Midbrain (tissue), 1 donor: ENCODE measurements at places on chromosomes 4 and X.

DNA sequence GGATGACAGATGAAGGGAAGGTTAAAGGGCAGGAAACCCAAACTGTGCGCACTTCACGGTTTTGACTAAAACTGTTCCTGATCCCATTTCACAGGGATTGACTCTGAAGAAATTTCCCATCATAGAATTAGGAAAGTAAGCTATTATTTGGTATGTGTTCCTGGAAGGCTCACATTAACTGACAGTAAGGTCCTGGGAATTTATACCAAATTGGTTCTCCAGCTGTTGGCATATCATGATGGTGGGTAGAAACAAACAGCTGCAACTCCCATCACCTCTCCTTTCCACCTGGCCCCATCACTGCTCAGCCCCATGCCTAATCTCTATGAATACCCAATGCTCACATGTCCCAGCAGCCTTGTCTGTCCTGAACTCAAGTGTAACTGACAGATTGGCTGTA is 121.2 kb downstream of the GPC3 start:
- DNase-seq = no peak

GRCh38 chr4:106914223-106914622 is 121.9 kb downstream of the DKK2 start:
- DNase-seq = no peak

DNA sequence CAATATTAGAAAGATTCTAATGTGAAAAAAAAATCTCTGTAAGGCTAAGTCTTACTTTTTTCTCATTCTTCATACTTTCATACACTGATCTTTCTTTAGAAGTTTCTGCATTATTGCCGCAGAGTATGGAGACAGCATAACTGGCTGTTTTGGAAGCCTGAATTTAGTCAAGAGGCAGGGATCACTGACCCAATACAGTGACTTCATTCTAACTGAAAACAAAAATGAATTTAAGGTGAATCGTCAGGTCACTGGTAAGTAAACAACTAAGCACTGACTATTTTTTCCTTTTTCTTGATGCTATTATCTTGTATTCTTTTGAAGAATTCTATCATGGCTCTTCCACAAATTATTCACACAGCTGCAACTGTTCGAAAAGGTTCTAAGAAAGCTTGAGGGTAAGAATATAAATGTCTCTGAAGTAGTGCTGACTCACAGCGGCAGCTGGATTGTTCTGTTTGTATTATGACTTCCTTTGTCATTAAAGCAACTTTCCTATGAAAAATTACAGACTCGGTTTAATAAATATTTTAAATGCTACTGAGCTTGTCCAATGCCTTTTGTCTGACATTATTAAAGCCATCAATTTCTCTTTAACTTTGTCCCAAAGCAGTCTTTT is 609.3 kb downstream of the FSTL5 start:
- DNase-seq = no peak

DNA sequence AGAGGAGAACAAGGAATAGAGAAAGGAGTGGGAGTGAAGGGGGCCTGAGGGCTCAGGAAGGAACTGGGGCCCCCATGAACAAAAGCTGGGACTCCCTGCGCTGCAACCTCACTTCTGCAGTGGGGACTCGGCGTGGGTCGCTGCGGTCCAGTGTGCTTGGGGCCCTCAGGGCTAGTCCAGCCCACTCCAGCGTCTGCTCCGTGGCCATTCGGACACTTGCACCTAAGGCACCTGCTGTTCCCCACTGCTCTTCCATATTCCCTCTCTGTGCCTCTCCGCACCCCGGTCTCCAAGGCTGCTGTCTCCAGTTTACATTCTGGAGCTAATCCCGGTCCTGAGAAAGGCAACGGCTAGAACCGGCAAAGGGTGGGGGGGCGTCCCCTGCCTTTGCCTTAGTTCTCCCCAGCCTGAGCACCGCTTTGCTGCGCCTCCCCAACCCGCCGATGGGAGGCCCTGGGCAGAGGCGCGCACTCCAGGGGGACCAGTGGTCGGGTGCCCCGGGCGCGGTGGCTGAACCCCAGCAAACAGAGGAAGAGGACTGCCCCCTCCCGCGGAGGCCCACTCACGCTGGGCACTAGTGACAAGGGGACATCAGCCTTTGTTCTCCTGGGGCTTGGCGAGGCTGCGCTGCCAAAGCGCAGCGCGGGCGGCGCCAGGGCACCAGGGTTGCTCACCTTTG is 327.7 kb upstream of the F9 start:
- no peak for DNase-seq

DNA sequence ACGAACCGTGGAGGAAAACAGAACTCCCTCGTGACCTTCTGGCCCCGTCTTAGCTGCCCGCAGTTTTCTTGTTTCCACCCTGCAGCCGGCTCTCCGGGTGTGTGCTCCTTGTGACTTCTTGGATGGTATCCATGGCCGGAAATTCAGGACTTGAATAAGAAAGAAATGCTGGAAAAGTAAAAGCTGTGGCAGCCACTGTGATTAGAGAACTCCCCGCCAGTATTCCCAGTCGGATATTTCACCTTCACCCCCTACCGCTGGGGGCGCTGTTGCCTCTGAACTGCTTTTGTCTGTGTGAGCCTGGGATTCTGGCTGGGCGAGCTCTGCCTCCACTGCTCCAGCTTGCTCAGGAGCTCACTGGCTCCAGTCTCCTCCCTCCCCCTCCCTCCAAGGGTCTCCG is 41.5 kb upstream of the CYP4V2 start:
- DNase-seq = peak; percentile 12

GRCh38 chr4:91256043-91256442 is 1047.7 kb upstream of the GRID2 start:
- no peak for DNase-seq

DNA sequence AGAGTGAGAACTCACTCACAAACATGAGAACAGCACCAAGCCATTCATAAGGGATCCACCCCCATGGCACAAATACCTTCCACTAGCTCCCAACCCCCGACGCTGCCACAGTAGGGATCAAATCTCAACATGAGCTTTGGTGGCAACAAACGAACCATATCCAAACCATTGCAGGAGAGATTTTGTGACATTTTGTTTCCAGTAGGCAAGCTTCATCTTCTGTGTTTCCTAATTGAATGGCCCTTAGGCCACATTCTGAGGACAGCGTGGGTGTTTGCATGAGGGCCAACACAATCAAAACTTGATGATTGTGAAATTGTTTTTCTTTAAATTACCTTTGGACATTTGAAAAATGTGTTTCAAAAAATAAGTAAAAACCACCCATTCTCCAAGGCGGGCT is 102.6 kb upstream of the LNX1 start:
- DNase-seq = no peak

DNA sequence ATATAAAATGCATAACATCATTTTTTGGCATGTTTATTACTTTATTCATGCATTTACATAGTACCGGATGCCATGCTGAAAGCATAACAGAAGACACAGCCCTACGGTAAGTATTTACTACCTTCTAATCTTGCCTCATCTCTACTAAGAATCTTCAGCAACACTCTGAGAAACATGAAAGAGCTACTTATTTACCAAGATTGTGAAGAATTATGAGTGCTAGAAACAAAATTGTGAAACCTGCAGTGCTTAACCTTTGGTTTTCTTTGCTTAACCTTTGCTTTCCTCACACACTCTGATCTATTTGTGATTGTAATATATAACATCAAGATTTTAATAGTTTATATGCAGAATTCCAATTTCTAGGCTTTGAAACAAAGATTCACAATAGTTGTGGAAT is 7.4 kb downstream of the ANTXR2 start:
- DNase-seq = no peak

DNA sequence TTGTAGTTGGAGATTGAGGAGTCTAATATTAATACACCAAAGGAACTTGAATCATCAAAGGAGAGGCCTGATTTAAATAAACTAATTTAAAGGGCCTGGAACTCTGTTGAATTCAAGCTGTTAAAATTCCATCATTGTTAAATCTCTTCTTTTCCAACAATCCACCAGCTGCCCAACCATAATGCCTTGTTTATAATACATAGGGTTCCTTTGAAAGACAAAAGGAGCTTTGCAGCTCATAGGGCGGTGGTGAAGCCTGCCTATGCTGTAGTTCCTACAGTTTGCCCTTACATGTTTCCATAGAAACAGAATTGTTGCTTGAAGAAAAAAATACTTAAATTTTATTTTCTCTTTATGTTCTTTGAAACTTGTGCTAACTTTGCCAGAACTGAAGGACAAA is 102.8 kb downstream of the GLUD2 start:
- no peak for DNase-seq

- peak; percentile 26 for DNase-seq
These were observed 43.7 kb upstream of the TMSB15B start for GRCh38 chrX:103918571-103919269.

GRCh38 chr4:169333265-169333664 is 62.5 kb upstream of the SH3RF1 start:
- DNase-seq = no peak

DNA sequence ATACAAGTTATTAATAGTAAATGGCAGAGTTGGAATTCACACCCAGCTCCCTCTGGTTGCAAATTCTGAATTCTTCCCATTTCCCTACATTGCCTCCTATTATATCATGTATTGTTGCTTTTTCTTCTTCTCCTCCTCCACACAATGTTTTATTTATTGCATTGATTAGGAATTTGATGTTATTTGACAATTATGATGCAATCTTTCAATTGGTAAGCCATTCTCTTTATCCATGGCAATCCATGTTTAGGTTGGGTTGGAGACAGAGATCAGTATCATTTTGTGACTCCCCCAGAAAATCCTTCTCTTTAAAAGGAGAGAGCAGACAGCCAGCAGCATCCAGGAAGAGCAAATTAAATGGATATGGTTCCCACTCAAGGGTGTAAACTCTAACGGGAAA is 30.5 kb downstream of the TTC29 start:
- no peak for DNase-seq

DNA sequence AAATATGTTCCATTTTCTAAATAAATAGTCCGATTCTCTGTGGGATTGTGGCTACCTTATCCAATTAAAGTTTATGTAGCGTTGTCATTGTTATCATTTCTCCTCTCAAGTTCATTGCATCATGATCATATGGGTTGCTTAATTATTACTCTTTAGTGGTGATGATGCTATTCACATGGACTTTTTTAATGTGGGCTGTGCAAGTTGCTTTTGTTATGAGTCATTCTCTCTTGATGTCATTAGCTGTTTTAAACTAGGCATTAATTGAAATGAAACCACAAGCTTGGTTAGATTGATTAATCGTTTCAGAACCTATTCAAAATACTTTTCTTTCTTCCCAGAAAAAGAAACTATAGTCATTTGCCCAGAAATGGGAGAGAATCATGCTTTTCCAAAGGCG is 38.2 kb downstream of the NHS start:
- DNase-seq = no peak

- DNase-seq = no peak
These were observed 39.0 kb downstream of the TBC1D19 start for GRCh38 chr4:26622913-26623312.
